NCI-H1930 (cell line): ENCODE measurements at places on chromosomes 6 and 20.

GRCh38 chr20:63406617-63407245 is 45.6 kb upstream of the CHRNA4 start:
- no peak for DNase-seq

GRCh38 chr6:156925718-156926607 is 148.8 kb downstream of the ARID1B start:
- DNase-seq = no peak

GRCh38 chr20:1537731-1538058 is 19.8 kb downstream of the SIRPD start:
- no peak for DNase-seq

GRCh38 chr6:156283091-156283490 is 494.1 kb upstream of the ARID1B start:
- DNase-seq = no peak

DNA sequence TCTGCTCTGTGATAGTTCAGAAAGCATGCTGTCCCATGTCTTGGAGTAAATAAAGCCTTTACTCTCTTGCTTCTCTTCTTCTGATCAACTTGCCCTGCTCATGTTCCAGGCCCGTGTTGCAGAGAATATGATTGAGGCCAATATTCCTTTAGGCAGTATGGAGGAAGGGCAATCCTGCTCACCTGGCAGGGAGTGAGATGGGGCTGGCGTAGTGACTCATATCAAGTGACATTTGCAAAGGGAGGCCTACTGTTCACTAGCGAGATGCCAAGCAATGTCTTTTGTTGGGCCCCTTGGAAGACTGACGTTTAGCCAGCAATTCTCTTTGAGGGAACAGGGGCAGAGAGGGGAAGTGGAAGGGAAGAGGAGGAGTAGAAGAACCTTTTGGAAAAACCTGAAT is 19.7 kb downstream of the ADTRP start:
- DNase-seq = no peak

GRCh38 chr6:102309700-102310099 is 916.2 kb downstream of the GRIK2 start:
- no peak for DNase-seq

GRCh38 chr20:29878777-29879442 is 1378.6 kb upstream of the DEFB115 start:
- no peak for DNase-seq

- DNase-seq = peak; percentile 3
These were observed 216.7 kb downstream of the ZDHHC14 start for GRCh38 chr6:157597461-157598312.

- DNase-seq = no peak
These were observed 614.2 kb downstream of the TENT5A start for GRCh38 chr6:81138236-81138635.

GRCh38 chr6:36075656-36076055 is 48.0 kb downstream of the MAPK14 start:
- DNase-seq = no peak

GRCh38 chr6:18577491-18577890 is 190.3 kb downstream of the RNF144B start:
- no peak for DNase-seq

GRCh38 chr6:91083211-91083610 is 496.3 kb upstream of the MAP3K7 start:
- no peak for DNase-seq

DNA sequence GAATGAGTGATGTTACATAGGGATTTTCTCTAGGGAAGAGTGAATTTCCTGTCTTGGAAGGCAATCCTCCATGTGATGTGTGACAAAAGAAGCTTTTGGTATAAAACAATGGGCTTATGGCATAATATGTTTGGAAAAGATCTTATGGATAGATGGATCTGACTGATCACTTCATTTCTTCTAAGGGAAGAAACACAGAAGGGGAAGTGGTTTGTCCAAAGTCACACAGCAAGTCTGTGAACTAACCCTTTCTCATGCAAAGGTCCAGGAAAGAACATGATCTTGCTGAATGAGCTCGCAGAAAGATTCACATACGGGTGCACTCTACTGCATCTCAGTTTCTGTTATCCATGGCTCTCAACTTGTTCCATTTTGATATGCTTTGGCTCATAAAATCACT is 575.9 kb upstream of the JAG1 start:
- no peak for DNase-seq

DNA sequence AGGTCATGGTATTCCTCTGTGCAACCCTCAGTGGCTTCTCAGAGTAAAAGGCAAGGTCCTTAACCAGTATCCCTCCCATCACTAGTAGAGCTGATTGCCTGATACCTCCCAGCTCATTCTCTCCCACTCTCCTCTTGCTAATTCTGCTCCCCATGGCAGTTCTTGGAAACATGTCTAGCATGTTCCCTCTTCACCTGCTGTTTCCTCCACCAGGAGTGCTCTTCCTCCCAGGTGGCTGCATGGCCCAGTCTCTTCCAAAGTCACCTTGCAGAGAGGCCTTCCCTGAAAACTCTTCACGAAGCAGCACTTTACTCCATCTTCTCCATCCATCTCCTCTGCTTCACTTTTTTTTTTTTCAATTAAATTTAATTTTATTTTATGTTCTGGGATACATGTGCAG is 36.2 kb upstream of the OLIG3 start:
- no peak for DNase-seq

DNA sequence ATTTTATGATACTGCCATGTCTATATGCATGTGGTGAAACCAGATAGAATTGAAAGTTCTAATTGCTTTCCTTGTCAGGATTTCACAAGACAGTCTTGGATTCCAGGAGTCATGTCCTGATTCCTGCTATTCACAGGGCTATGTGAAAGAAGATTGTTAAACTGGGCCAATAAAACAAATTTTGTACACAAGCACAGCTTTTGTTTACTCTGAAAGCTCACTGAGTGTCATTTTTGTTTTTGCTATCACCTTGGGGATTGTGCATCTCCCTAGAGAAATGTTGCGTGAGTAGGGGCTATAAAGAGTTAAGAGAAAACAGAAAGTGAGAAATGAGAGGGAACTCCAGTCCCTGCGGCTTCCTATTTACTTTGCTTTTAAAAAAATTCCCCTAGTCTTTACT is 627.5 kb downstream of the PKHD1 start:
- DNase-seq = no peak

DNA sequence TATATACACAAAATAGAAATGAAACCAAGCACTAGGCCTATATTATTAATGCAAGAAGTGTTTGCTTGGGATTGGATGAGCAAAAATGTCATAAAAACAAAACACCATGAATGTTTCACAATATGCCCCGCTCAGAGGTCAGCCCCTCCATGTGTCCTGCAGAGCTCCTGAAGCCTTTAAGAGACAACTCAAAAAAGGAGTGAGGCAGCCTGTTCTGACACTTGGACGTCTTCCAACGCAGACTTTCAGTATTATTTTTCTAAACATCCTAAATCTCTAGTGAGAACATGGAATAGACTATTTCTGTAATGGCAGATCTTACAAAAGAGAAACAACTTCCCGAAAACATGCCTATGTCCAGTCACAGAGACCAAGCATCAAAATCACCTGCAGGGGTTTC is 322.6 kb downstream of the PRKN start:
- no peak for DNase-seq

GRCh38 chr6:75210885-75211739 is 5.3 kb upstream of the COL12A1 start:
- peak; percentile 55 for DNase-seq

DNA sequence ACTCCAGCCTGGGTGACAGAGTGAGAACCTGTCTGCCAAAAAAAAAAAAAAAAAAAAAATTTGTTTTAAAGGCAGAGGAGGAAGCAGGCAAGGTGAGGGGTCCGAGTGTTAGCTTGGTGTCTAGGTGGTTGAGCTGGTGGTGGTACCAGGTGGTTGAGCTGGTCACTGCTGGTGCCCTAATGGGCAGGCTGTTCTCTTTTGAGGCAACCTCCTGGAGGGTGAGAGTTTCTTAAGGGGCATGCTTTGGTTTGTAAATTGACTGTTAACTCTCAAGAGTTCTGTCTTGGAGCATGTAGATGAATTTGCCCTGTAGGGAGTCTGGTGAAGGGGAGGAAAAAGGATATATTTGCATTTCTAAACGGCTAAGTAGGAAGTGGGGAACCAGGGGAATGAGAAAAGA is 52.7 kb downstream of the BANF2 start:
- no peak for DNase-seq

DNA sequence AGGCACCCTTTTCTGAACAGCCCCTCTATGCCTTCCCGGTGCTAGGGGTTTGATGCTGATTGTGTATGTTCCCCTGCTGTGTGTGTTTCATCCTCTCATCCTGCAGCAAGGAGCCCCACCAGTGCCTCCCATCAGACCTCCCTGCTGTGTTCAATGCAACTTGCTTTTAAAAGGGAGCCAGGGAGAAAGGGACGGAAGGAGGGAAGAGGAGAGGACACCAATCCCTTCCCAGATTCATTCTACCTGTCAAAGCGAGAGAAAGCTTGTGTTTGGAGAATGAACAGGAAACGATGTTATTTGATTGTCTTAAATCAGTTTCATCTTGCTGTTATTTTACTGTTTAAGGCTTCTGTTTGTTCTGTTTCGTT is 259.2 kb downstream of the ADGB start:
- DNase-seq = no peak

GRCh38 chr20:24977336-24977735 is 15.2 kb downstream of the APMAP start:
- DNase-seq = no peak

GRCh38 chr6:43878823-43879495 is 108.9 kb downstream of the VEGFA start:
- no peak for DNase-seq

DNA sequence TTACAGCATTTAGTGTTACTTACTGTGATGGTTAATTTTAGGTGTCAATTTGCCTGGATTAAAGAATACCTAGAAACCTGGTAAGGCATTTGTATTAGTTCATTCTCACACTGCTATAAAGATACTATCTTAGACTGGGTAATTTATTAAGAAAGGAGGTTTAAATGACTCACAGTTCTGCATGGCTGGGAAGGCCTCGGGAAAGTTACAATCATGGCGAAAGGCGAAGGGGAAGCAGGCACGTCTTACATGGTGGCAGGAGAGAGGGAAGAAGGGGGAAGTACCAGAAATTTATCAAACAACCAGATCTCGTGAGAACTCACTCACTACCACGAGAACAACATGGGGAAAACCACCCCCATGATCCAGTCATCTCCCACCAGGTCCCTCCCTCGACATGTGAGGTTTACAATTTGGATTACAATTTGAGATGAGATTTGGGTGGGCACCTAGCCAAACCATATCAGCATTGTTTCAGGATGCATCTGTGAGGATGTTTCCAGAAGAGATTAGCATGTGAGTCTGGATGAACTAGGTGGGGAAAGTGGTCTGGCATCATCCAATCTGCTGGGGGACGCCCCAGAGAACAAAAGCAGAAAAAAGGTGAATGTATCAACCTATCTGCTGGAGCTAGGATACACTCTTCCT is 76.8 kb downstream of the MKKS start:
- DNase-seq = no peak

DNA sequence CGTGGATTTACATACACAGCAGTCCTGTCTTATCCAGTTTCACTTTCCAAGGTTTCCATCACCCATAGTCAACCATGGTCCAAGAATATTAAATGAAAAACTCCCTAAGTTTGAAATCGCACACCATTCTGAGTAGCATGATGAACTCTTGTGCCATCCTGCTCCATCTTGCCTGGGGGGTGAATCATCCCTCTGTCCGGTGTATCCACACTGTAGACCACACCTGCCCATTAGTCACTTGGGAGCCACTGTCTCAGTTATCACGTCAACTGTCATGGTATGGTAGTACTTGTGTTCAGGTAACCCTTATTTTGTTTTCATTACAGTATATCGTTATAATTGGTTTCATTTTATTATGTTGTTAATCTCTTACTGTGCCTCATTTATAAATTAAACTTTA is 38.5 kb downstream of the PTGIS start:
- no peak for DNase-seq

DNA sequence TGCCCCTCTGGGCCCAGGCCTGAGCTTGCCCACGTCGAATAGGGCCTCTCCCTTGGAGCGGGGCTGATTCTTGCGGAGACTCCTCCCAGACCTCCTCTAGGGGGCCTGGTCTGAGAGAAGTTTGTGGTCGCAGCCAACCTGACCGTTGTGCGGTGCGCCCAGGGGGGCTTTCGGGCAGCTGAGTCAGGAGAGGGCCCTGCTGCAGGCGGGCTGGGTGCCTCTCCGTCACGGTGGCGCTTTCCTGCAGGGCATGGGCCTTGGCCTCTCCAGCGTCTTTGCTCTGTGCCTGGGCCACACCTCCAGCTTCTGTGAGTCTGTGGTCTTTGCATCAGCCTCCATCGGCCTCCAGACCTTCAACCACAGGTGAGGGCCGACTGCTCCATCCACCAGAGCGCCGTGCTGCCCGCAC is 12.9 kb downstream of the SLC17A9 start:
- DNase-seq = no peak

- no peak for DNase-seq
These were observed 962.1 kb downstream of the GRIK2 start for GRCh38 chr6:102355578-102355977.

GRCh38 chr6:145420599-145420998 is 314.7 kb downstream of the EPM2A start:
- no peak for DNase-seq

DNA sequence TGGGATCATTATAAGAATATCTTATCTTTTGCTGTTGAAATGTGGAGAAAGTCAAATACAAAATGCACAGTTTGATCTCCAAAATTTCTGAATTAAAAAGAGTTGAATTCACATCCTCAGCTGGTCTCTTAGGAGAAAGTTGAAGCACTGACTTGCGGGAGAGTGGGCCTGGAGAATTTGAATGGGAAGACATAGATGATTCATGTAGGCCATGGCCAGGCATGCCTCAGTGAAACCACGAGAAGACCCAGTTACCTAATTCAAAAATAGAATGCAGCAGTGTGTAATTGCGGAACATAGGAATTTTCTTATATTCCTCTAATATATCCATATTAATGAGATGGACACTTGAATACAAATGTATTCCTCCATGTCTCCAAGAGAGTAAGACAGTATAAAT is 53.0 kb upstream of the DTNBP1 start:
- no peak for DNase-seq
